ENCODE measurements at places on chromosomes 2 and 18. TPM values are rescaled to one million over a fixed set of nuclear protein-coding genes. Genes with fewer than 3 reads are reported as not detected.

The SCYGR7 gene
- total RNA-seq = not detected

The RMND5A gene
- 49.9 TPM for total RNA-seq

The HOXD9 gene
- not detected for total RNA-seq

The PTGR3 gene
- 37.1 TPM for total RNA-seq

The SERPINB5 gene
- not detected for total RNA-seq

The SPC25 gene
- 0.53 TPM for total RNA-seq

The SRD5A2 gene
- total RNA-seq = not detected

The SDC1 gene
- 0.25 TPM for total RNA-seq

The IL1R2 gene
- total RNA-seq = not detected

The TMEM17 gene
- 1.8 TPM for total RNA-seq

The MGAT4A gene
- 27.2 TPM for total RNA-seq

The DOK6 gene
- 8.2 TPM for total RNA-seq

The C18orf54 gene
- 1.5 TPM for total RNA-seq

The TBR1 gene
- not detected for total RNA-seq

The LYPD6B gene
- not detected for total RNA-seq

The FAM161A gene
- total RNA-seq = 1.3 TPM

The CFC1 gene
- 0.45 TPM for total RNA-seq

The KLHL14 gene
- total RNA-seq = not detected

The MROH2A gene
- total RNA-seq = not detected

The EVX2 gene
- not detected for total RNA-seq

The ANKRD53 gene
- total RNA-seq = 1.1 TPM

The HTR2B gene
- total RNA-seq = 4.3 TPM

The ALK gene
- 0.14 TPM for total RNA-seq

The LONRF2 gene
- 15.6 TPM for total RNA-seq

The SNED1 gene
- 15.8 TPM for total RNA-seq

The MC4R gene
- total RNA-seq = not detected

The LRP2 gene
- total RNA-seq = 0.33 TPM

The ACMSD gene
- total RNA-seq = not detected

The PRKAG3 gene
- 0.14 TPM for total RNA-seq

The MYO7B gene
- total RNA-seq = 0.56 TPM

The CDH2 gene
- 291 TPM for total RNA-seq
